Pulmonary artery endothelial cell (primary cell): ENCODE measurements at places on chromosomes 3 and 15. TPM values are rescaled to one million over a fixed set of nuclear protein-coding genes. Genes with fewer than 3 reads are reported as not detected.

Gene ADCY5
- total RNA-seq = 0.07 and 0.28 TPM in 2 replicates

Gene ALPK3
- total RNA-seq = 13.5 and 21.3 TPM in 2 replicates

Gene NEK10
- total RNA-seq = 4.7 and 5.6 TPM in 2 replicates

Gene SLC9C1
- under 0.01 and 0.11 TPM in 2 replicates for total RNA-seq

Gene GASK1A
- total RNA-seq = under 0.01 and 0.04 TPM in 2 replicates

Gene NANOGP8
- not detected in 2 replicates for total RNA-seq

Gene CAMK2N2
- total RNA-seq = 0.07 TPM in 1 of 2 replicates, not detected in the other

Gene BCL2A1
- 0.21 and 2.1 TPM in 2 replicates for total RNA-seq

Gene RYR3
- total RNA-seq = under 0.01 TPM in 2 replicates

Gene VGLL3
- 0.13 and 5.0 TPM in 2 replicates for total RNA-seq

Gene ROPN1
- total RNA-seq = not detected in 2 replicates

Gene LTF
- total RNA-seq = 0.28 TPM in 1 of 2 replicates, not detected in the other

Gene CLPX
- total RNA-seq = 45.5 and 48.4 TPM in 2 replicates

Gene RLBP1
- total RNA-seq = not detected in 2 replicates

Gene MEIS2
- total RNA-seq = 53.1 and 106 TPM in 2 replicates

Gene PDE8A
- 22.8 and 24.4 TPM in 2 replicates for total RNA-seq

Gene RAB11A
- total RNA-seq = 338 and 395 TPM in 2 replicates

Gene TNIK
- total RNA-seq = 36.0 and 37.2 TPM in 2 replicates

Gene ECT2
- total RNA-seq = 32.9 and 49.3 TPM in 2 replicates

Gene PODXL2
- 2.6 and 6.0 TPM in 2 replicates for total RNA-seq

Gene PRICKLE2
- 4.9 and 5.3 TPM in 2 replicates for total RNA-seq

Gene SOX14
- total RNA-seq = not detected in 2 replicates

Gene NCKIPSD
- total RNA-seq = 6.8 and 6.9 TPM in 2 replicates

Gene KLHL40
- total RNA-seq = not detected in 2 replicates

Gene CCR9
- total RNA-seq = not detected in 2 replicates

Gene BNC1
- total RNA-seq = 14.2 and 25.0 TPM in 2 replicates

Gene TMEM207
- not detected in 2 replicates for total RNA-seq
